ENCODE measurements at places on chromosomes 7 and 10.

- no peak for DNase-seq
Observed at GRCh38 chr10:29160150-29160617, 128.7 kb upstream of the LYZL1 start.

- DNase-seq: peak; percentile 34
Observed at GRCh38 chr7:50281680-50282445, 22.7 kb upstream of the IKZF1 start.

GRCh38 chr7:137904833-137905232 is 58.1 kb upstream of the DGKI start:
- no peak for DNase-seq

GRCh38 chr10:6050801-6051445 is 11.2 kb downstream of the IL2RA start:
- DNase-seq: peak; percentile 96

GRCh38 chr7:12136523-12136922 is 74.6 kb upstream of the TMEM106B start:
- no peak for DNase-seq

- no peak for DNase-seq
Observed at GRCh38 chr7:143492043-143492471, 14.4 kb downstream of the TAS2R41 start.

- DNase-seq: no peak
Observed at GRCh38 chr10:16436367-16436757, 448 bp upstream of the PTER start.

GRCh38 chr7:150753826-150754603 is 16.8 kb downstream of the GIMAP5 start:
- peak; percentile 63 for DNase-seq

All from CD4-positive, alpha-beta T cell treated with Interferon alpha-2 for 1 hour (primary cell).